ENCODE measurements at places on chromosomes 7 and 10.
A peak's percentile ranks its signal among the peaks of the same experiment; 100 is the strongest.

- DNase-seq = no peak
Observed at GRCh38 chr10:31921031-31921430, 7.6 kb downstream of the ARHGAP12 start.

- DNase-seq = no peak
Observed at GRCh38 chr10:107767185-107767584, 602.7 kb upstream of the SORCS1 start.

- no peak for DNase-seq
Observed at GRCh38 chr10:13686331-13686752, 99.6 kb downstream of the PRPF18 start.

GRCh38 chr7:139060695-139061237 is 24.9 kb upstream of the ZC3HAV1L start:
- DNase-seq = no peak

DNA sequence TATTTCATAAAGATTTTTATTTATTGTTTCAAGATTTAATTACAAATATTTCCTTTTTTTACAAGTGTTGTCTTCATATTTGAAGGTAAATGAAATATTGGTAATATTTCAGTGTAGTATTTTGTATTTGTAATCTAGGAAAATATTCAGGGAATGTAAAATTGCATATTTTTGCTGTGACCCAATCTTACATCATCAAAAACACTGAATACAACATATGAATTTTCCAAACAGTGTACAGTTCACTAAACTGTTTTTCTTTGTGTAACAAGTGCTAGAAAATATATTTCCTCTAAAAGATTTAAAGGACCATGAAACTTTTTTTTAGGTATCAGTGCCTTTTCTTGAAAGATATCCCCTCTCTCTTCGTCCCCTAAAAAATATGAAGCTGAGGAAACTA is 251.9 kb upstream of the KCND2 start:
- no peak for DNase-seq

- no peak for DNase-seq
Observed at GRCh38 chr7:102170393-102170970, 116.2 kb upstream of the SH2B2 start.

DNA sequence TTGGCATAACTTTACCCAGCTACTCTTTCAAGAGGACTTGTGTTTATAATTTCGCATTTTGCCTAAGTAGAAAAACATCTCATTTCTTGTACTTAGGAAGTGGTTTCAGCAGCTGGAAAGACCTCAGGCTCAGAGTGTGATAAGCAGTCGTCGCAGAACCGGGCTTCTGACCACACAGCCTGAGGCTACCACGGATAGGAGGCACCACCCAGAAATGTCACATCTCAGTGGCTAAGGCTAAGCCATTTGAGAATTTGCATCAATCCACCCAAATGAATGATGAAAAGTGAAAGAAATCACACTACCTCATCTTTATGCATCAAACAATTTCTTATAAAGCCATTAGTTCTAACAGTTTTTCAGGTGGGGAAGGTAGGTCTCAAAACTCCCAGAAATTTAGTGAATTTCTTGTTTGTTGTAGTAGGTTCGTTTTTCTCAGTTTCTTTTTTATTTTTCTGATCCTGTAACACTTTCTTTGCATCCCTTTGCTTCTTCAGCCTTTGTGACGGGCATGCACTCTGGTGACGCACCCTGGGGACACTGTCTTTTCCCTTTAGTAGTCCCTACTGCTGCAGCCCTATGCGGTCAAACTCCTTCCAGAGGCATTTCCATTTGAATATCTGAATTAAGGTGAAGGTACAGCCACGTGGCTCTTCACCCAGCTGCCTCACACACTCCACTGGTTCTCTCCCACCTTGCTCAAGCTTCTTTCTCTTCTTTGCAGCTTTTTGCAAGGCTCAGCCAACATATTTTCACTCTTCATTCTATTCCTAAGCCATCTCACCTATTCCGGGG is 68.5 kb downstream of the MAP3K8 start:
- DNase-seq = peak; percentile 24

DNA sequence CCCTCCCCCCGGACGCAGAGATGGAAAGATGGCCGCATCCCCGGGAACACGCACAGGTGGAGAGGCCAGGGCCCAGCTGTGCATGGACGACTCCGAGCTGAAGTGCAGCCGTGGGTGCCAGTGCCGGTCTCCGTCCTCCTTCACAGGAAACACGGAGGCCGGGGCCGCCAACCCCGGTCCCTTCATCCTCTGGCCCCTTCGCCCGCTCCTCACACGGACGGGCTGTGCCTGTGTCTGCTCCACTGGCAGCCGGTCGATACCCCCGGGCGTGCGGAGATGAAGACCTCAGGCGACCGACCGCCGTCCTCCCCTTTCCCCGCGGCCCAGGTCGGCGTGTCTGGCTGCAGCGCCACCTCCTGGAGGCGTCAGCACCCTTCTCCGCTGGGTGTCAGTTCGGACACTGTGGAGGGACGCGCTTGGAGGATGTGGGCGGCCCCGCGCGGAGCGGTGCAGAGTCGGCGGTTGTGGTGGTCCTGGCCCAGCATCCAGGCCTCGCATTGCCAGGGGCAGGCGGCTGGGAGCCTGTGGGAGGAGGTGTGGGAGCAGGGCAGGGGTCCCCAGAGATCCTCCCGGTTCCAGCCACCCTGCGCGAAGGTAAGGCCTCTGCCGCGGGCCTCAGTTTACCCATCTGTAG is 9.9 kb downstream of the ZNF511 start:
- peak; percentile 31 for DNase-seq

DNA sequence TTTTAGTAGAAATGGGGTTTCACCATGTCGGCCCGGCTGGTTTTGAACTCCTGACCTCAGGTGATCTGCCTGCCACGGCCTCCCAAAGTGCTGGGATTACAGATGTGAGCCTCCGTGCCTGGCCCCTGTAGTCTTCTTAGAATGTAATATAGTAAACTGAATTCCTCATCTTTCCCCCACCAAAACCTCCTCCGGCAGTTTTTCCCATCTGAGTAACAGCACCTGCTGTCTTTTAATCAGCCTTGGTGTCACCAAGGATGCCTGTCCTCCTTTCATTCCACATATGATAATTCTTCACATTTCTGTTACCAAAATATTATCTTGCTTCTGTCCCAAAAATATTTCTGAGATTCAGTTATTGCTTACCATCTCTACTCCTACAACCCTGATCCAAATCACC is 80.2 kb downstream of the ZEB1 start:
- no peak for DNase-seq

GRCh38 chr7:133829336-133829897 is 297.7 kb upstream of the LRGUK start:
- no peak for DNase-seq

DNA sequence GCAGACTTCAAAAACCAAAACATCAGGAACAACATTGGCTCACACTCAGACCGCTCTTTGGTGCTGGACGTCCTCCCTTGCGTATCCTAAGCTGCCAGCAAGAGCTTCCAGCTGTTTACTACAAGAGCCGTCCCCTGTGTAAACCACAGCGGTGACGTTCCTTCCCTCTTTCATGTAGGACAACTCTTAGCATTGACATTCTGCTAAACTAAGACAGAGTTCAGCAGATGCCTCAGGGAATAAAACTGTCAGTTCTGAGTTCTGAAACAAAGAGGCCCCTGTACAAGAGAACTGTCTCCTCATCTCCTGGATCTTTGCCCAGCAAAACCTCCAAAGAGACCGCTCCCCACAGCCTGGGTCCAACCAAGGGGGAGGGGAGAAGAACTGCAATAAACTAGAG is 57.8 kb upstream of the OPALIN start:
- DNase-seq = no peak

GRCh38 chr7:36366718-36367560 is 22.7 kb upstream of the ANLN start:
- DNase-seq = peak; percentile 78

GRCh38 chr10:92068900-92069299 is 145.3 kb downstream of the BTAF1 start:
- DNase-seq = no peak

DNA sequence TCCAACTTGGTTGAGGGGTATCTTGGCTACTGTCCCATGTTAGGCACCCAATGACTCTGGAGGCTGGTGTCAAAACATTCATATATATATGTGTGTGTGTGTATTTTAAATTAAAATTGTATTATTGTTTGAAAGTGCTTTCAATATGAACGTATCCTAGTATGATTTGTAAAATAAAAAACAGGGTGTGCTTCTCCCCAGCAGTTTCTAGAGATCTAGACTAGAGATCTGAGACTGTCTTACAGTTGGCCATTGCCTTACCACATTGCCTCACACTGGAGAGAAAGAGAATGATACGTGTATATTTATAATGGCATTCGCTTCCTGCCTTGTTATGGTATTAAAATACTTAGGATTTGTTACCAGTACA is 1.2 kb downstream of the BAG3 start:
- no peak for DNase-seq

GRCh38 chr7:22146961-22147512 is 201.3 kb upstream of the CDCA7L start:
- no peak for DNase-seq

DNA sequence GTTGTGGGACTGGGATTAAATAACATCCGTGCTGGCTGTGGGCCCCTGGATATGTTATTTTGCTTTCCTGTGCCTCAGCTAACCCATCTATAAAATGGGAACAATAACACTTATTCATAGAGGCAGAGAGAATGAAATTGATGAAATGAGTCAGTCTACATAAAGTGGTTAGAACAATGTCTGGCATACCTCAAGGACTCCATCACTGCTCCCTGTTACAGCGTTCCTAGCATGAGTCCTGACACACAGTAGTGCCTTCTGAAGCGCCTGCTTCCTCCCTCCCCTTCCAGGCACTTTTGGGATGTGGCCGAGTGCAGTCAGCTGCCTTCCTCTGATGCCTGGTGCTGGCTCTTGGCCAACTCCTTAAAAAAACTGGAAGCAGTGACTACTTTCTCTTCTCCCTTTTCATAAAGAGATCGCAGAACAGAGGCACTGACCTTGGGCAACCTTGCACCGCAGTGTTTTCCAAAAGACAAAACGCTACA is 108.4 kb upstream of the ZMIZ1 start:
- no peak for DNase-seq

DNA sequence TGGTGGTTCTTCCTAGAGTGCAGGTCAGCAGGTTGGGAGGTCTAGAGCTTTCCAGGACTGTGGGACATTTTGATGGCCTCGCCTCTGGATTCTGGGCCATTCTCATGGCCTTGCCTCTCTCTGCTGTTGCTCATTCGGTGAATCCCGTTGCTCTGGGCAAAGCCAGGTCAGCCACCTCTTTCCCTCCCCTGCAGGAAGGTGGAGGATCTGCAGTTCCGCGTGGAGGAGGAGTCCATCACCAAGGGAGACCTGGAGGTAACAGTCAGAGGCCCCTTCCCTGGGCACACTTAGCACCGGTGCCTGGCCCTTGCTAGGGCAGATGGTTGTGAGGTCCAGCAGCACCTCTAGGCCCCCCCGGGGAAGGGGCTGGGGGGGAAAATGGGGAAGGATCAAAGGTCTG is 74.9 kb downstream of the CLIP2 start:
- no peak for DNase-seq

- no peak for DNase-seq
Observed at GRCh38 chr7:43294080-43294630, 181.7 kb downstream of the HECW1 start.

DNA sequence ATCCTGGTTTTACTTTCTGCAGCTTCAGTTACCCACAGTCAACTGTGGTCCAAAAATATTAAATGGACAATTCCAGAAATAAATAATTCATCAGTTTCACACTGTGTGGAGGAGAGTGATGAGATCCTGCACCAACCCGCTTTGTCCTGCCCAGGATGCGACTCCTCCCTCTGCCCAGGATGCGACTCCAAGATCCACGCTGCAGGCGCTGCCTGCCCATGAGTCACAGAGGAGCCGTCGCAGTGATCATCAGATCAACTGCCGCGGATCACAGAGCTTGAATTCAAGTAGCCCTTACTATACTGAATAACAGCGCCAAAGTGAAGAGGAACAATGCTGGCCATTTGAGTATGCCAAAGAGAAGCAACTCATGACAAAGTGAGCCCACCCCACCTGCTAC is 61.5 kb downstream of the GRB10 start:
- no peak for DNase-seq

DNA sequence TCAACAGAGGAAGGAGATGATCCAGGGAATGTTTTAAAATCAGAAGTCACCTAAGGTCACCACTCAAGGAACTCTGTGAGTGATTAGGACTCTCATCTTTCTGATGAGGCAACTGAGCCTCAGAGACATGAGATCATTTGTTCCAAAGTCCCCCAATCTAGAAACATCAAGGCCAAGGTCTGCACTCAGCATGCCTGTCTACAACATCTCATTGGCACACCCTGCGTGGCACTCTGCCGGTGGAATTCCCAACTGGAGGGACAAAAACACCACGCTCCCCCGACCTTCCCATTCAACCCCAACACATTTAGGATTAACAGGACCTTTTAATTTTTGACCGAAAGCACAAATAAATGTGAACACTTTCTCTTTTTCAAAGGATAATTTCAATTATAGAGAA is 31.4 kb downstream of the CPXM2 start:
- no peak for DNase-seq

GRCh38 chr7:94239661-94240234 is 154.9 kb upstream of the COL1A2 start:
- DNase-seq = no peak

- no peak for DNase-seq
Observed at GRCh38 chr10:80161321-80162083, 29.0 kb downstream of the PLAC9 start.

DNA sequence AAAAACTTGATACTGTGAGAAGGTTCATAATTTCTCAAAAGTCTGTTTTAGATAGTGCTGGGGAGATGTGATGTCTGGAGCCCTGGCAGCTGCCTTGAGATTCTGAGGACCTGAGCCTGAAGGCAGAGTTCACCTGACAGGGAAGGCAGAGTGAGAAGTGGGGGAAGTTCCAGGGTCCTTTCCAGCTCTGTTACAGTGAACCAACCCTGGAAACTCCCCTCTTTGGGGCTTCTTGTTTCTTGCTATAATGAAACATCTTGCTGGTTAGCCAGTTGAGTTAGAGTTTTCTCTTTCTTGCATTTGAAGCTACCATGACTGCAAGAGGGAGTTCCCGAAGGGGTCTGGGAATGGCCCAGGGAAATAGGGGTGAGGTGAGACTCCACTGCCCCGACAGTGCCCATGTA is 158.9 kb upstream of the TNRC18 start:
- DNase-seq = no peak

DNA sequence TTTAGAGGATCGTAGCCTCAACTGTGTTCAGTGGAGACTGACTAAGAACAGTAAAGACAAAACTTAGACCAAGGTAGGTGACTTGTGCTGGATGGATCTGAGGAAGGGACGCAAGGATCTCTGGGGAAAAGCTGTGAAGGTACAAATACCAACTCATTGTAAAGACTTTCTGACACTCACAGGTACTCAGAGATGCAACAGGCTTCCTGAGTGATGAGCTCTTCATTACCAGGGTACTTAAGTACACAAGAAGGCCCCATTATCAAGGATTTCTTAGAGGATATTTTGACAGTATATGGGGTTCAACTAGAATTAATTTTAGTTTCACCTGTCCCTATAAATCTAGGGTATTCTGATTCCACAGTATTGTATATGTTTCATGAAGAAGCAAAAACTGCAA is 440.7 kb downstream of the PLXDC2 start:
- no peak for DNase-seq

DNA sequence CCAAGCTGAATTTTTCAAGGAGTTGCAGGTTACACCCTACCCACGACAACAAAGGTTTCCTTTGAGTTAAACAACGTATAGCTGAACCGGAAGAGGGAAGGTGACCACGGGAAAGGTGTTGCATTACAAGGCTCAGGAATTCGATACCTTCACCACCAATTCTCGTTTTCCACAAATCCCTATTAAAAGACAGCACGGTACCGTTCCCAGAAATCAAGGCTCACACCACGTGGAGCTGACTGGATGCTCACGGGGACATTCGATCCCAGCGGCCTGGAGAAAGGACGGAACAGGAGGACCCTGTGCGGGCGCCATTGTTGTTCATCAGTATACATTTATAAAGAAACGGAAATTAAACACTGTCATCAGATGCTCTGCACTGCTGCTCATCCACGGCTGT is 56.4 kb downstream of the CTBP2 start:
- DNase-seq = no peak
